ENCODE measurements at places on chromosomes 2 and 18.

DNA sequence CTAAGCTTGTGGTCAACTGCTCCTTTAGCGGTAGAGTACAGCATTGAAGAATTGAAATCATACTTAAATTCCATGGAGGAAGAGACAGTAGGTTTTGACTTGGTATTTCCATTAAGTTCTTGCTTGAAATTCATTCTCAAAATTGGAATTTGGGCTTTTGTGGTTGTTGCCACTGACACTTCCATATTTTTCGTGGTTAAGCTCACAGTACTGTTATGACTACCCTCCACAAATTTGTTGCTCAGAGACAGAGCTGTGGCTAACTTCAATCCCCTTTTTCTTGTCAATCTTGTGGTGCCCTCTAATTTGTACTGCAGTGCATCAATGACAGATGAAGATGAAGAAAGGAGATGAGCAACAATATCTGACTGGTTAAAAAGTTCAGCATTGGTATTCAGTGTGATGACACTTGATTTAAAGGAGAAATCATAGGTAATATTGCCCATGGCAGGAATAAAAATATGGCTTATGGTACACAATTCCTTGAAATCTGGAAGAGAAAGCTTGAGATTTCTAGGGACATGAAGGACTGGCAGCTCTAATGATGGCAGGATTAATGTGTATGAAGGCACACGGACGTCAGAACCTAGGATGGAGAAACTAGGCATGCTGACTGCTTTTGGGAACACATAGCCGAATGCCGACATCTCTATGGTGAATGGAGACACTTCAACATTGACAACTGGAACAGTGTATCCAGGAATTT lies 37.3 kb downstream of the APOB start:
- no peak for DNase-seq

DNA sequence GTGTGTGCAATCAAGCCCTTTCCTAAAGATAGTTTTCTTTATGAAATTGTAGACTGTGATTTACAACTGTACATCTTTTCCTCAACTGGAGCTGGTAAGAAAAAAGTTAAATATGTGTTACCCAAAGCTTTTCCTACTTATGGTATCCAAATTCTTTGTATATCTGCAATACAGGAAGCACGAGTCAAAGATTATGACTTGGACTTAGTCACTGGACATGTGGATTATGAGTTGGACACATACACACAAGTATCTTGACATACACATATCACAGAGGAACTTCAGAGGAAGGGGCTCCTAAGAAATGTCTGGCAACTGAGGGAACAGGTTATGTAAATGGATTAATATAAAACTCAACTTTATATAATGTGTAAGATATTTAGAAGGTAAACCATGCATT lies 35.2 kb downstream of the PRELID3A start:
- DNase-seq: peak; percentile 63

- no peak for DNase-seq
Observed at GRCh38 chr18:73664896-73665295, 482.7 kb downstream of the FBXO15 start.

GRCh38 chr2:75190271-75190990 lies 8.9 kb downstream of the TACR1 start:
- no peak for DNase-seq

- DNase-seq: no peak
Observed at GRCh38 chr18:47166294-47166693, 9.9 kb downstream of the IER3IP1 start.

- no peak for DNase-seq
Observed at GRCh38 chr2:191105082-191105481, 45.7 kb downstream of the STAT4 start.

DNA sequence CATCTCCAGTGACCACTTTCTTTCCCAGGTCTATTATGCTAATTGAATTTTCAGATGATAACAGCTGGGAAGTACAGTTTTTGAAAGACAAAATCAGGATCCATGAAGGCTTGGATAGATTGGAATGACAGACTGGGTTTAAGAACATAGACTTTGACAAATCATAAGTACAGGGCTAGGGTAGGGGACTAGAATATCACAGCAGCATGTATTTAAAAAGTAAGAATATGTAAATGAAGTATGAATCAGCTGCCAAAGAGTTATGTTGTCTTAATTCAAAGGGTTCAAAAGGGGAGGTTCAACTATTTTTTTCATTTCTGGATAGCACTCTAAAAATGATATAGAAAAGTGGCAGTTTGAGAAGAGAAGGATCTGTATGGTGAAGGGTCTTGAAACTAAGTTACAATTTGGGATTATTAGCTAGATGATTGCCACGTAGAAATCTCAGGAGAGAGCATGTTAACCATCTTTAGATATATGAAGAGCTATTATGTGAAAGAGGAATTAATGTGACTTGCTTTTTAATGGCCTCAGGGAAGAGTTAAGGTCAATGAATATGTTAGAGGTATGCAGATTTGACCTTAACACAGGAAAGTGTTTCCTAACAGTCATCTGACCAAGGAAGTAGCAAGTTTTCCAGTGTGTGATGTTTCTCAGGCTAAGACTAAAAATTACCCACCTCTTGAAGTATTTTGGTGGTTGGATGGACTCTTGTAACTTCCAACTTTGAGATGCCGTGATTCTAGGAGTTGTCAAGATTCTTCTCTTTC lies 81.7 kb downstream of the TMEM185B start:
- DNase-seq: no peak

- no peak for DNase-seq
Observed at GRCh38 chr2:76039505-76039904, 328.8 kb upstream of the GCFC2 start.

GRCh38 chr2:28633746-28634145 lies 117.9 kb upstream of the PPP1CB start:
- DNase-seq: no peak

GRCh38 chr2:11749646-11750349 lies 3.4 kb downstream of the LPIN1 start:
- no peak for DNase-seq

DNA sequence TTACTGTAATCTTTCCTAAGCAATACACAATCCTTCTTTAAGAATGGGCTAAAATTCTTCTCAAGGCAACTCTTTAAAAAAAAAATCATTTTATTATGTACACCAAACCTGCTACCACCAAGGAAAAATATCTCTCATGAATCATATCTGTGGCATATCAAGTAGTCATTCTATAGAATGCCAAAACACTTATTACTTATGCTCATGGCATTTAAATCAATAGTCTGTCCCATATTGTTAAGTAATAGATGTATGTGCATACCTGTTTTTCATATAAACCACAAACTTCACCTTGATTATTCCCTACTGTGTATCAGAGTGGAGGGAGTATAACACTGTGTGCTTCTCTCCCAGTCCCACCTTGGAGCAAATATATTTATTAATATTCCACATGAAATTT lies 95.8 kb upstream of the SETBP1 start:
- no peak for DNase-seq

DNA sequence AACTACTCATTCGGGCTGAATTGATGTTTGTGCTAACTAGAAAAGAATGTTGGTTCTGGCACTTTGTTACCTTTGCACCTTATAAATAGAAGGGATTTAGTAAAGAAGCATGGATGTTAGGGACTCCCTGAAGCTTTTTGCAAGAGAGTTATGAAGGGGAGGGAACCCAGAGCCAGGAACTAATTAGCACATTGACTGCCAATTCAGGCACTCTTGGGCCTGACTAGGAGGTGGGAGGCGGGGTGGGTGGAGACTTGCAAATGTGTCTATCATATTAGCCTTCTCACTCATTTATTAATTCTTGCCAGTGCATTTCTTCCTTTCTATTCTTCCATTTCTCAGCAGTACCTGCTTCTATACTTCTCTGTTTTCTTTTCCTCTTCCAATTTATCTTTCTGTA lies 1022.4 kb downstream of the TMEM182 start:
- DNase-seq: no peak

DNA sequence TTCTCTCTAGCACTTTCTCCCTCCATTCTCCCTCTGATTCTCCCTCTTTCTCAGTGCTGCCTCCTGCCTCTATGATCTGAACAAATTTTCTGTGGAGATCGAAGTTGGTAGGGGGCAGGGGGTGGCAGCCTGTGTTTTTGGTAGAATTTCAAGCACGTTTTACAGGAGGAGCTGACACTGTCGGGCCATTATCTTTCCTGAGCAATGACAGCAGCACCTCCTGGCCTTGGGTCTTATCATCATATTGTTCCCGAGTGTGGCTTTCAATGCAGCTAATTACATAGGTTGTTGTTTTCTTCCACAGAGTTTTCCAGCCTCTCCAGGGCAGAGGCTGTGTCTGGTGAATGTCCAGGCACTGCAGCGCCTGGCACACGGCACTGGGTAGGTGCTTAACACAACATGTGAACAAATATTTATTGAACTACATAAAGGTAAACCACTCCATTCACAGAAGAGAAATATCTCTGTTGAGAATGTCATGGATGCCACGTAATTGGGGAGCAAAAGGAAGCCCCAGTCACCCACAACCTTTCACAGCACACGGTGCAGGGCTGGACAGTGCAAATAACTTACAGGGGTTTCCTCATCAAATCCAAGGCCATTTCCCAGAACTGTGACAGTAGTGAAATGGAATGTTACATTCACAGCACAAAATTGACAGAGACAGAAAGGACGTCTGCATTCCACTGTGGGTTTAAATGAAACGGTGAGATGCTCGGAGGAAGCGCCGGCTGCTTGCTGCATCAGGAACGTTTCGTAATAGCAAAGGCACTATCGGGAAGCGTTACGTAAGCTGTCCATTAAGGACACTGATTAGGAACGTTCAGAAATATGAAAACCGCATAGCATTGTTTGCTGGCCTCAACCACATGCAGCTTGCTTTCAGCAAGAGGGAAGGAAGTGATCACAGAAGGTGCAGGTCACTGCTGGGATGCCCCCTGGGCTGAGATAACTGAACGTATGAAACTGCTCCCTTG lies 6.5 kb upstream of the KCNG2 start:
- peak; percentile 23 for DNase-seq

DNA sequence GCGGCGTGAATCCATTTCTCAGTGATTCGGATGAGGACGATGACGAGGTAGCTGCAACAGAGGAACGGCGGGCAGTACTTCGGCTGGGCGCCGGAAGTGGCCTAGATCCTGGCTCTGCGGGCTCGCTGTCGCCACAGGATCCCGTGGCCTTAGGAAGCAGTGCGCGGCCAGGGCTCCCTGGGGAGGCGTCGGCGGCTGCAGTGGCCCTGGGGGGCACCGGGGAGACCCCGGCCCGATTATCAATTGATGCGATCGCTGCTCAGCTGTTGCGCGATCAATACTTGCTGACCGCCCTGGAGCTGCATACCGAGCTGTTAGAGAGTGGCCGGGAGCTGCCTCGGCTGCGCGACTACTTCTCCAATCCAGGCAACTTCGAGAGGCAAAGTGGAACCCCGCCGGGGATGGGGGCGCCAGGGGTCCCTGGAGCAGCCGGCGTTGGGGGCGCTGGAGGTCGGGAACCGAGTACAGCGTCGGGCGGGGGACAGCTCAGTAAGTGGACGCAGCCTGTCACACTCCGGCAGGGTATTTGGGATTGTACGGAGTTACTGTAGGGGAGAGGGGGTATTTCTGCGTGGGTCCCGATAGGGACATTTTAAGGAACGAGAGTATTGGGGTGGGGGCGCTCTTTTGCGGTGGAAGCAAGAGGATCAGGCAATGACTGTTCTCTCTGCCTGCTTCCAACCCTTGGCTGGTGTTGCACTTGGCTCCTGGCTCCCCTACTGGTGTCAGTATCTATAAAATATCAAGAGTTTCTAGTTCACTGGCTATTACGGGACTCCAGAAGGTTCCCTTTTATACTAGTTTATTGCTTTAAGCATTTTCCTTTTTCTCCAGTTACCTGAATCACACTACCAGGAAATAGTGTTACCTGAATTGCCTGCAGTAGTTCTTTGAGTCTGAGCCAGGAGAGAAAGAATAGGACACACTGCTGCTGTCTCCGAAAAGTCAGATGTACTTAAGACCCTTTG lies 772 bp downstream of the RELCH start:
- no peak for DNase-seq

- no peak for DNase-seq
Observed at GRCh38 chr18:24000613-24001490, 13.7 kb upstream of the TTC39C start.

GRCh38 chr2:109318150-109318948 lies 189.3 kb downstream of the SH3RF3 start:
- no peak for DNase-seq

All from kidney capillary endothelial cell (primary cell).